ENCODE measurements at places on chromosomes 5 and 9. TPM values are rescaled to one million over a fixed set of nuclear protein-coding genes. Genes with fewer than 3 reads are reported as not detected.

GRCh38 chr5:90955001-90955635, 396.5 kb downstream of the ADGRV1 start:
- DNase-seq: no peak

The PRDM9 gene
- not detected for total RNA-seq

The SOX30 gene
- not detected for total RNA-seq

GRCh38 chr9:126474786-126475485, 138.8 kb upstream of the LMX1B start:
- DNase-seq: no peak
